Nucleus accumbens (tissue), 56 donors: ENCODE measurements at places on chromosomes 5 and 9.

DNA sequence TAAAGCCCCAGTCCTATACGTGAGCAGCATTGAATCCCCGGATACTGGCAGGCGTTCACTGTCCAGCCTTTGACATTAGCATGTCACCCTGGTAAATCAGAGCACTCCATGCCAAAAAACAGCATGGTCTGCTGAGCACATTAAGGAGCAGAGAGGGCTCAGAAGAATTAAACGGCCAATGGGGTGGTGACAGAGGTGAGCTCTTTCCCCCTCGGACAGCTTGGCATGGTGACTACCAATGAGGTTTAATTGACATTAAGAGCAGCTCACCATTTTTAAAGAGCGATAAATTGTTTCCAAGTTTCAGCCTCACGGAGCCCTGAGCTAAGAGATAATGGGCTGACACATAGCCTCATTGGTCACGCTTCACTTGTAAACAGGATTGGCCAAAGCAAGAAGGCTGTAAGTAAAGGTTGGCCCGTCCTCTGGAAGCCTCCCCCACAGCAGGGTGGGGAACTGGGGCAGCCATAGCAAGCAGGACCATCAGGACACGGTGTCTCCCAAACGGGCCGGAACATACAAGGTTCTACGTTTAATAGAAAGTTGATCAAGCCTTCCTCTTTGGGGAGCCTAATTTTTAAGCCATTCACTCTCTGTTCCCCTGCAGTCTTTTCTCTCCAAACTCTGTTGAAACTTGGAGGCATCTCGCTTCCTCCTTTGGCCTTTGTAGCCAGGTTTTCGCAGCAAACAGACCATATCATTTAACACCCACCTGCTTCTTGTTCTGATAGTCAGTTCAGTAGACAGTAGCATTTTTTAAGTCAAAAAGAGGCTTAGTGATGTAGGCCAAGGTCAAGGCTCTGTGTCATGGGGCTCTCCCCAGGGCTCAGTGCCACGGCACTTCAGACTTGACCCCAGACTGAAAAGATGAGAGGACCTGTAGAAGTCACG lies 25.9 kb downstream of the QRFP start:
- no peak for DNase-seq

DNA sequence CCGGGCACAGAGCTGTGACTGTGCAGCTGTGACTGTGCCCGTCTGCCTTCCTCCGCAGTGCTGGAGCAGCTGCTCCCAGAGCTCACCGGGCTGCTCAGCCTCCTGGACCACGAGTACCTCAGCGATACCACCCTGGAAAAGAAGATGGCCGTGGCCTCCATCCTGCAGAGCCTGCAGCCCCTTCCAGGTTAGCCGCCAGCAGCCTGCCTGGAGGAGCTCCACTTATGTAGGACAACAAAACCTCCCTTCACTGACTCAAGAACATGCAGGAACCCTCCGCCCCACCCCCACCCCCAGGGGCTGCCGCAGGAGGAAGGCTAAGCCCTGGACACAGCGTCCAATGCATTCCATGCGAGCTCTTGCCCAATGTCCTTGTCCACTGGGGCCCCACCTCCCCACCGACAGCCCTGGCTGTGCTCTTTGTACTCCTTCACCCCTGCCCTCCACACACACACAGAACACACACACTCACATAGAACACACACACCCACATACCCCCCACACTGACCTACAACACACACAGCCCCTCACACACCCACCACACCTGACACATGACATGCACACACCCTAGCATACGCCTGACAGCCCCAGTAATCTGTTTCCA lies 27.9 kb downstream of the AFAP1L1 start:
- no peak for DNase-seq

DNA sequence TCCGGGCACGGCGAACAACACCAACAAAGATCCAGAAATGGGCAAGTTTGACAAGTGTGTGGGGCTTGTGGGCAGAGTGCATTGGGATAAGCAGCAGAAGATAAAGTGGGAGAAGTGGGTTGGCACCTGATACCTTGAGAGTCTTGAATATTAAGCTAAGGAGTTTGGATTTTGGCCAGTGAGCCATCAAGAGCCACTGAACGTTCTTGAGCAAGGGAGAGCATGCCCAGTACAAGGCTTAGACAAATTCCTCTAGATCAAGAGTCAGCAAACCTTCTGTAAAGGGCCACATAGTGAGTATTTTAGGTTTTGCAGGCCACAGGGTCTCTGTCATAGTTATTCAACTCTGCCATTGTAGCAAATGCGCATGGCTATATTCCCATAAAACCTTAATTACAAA lies 26.6 kb upstream of the TRMT10B start:
- no peak for DNase-seq

- no peak for DNase-seq
Measured at GRCh38 chr5:167939686-167940085, 351.8 kb upstream of the WWC1 start.

- DNase-seq = no peak
Measured at GRCh38 chr5:175840050-175840841, 31.1 kb upstream of the CPLX2 start.

DNA sequence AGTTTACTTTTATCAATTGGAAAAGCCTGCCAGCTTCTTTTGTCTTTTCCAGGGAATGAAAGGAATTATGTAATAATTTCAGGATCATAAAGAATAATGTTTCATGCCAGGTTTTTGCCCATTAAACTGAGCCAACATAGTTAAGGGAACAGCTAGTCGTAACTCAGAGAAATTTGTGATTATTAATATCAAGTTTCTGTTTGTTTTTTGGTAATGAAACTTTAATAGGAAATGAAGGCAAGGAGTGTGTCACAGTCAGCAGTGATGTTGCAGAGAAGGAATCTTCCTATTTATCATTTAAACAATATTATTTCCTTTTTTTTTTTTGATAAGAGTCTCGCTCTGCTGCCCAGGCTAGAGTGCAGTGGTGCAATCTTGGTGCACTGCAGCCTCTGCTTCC lies 10.7 kb downstream of the NFIL3 start:
- DNase-seq = no peak

DNA sequence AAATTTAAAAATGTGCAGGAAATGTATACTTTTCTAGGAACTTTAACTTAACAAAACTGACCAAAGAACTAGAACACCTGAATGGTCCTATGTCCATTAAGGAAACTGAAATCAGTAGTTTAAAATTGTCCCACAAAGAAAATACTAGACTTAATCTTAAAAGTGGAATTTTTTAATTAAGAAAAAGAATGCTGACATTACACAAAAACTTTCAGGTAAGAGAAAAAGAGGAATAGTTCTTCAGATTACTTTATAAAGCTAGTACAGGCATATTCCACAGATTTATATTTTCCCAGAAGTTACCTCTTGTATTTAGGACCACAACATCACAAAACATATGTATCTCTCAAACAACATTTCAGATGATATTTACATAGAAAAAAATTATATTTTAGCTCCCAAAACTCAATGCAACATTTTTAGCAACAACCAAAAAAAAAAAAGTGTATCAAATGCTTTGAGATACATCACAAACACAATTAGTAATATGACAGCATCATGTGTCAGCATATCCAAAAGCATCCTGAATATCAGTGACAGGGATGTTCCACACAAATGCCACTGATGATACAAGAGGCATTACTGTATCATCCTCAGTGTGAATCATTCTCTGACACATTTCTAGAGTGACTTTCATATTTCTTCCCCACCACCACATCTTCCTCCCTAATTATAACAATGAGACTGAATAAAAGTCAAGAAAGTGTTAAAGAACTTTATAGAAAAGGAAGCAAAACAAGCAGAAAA lies 264.0 kb downstream of the EPB41L4A start:
- DNase-seq = no peak

DNA sequence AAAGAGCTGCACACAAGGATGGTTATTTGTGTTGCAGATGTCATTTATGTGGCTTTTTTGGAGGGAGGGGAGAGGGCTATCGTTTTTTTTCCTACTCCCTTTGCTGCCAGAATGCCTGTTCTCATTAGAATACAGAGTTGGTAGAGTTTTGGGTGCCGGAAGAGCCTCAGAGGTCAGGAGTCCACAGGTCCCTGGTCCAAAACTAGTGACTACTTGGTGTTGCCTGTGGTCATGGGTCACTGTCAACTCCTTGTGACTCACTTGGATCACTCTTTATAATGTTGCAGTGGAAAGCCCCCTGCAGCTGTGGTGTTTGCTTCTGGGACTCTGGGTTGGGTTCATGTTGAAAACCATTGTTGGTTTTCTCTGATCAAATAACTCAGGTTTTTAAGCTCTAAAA lies 131.4 kb downstream of the MAST4 start:
- DNase-seq = no peak

GRCh38 chr5:126395605-126396004 lies 27.6 kb upstream of the GRAMD2B start:
- DNase-seq = no peak

DNA sequence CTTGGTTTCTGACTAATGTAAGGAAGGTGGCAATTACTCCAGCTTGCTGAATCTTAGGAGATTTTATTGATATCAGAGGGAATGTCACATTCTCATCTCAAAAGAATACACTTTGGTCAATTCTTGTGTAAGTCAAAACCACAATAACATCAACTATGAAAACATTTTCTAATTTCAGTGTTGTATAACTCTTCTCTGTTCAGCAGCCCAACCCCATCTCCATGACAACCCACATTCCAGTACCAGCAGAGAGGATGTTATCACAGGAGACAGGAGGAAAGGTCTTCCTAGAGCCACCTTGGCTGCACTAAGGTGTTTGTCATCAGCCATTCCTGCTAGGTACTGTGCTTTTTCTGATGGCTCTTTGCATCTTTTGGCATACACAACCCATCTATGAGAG lies 529.1 kb upstream of the BRINP1 start:
- no peak for DNase-seq

DNA sequence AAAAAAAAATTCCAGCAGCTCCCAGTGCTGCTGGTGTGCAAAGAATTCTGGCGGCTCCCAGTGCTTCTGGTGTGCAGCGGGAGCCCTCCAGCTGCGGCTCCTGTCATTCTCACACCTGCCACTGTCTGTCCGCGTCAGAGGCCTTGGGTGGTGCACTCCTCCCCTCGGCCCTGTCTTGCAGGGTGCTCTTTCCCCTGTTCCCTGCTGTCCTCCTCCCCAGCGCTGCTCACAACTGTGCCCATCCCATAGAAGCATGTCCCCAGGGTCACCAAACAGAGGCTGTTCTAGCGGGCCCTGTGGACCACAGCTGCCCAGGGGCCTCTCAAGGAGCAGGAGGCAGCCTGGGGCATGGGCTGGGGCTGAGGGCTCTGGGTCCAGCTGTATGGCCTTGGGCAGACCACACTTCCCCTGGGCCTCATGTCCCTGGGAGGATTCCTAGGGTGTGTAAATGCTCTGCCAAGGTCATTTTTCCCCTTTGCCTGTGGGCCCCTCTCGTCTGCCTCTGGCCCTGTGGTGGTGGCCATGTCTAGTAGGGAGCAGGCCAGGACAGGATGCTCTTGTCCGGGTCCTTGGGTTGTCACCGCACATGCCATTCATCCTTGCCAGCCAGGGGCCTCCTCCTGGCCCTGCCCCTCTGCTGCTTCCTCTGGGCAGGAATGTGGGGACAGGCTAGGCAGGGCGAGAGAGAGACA lies 68.2 kb downstream of the PHF2 start:
- no peak for DNase-seq

- DNase-seq = no peak
Measured at GRCh38 chr5:51902512-51902911, 519.3 kb downstream of the ISL1 start.

GRCh38 chr9:21974343-21974721 lies 19.9 kb downstream of the CDKN2A start:
- DNase-seq = no peak

DNA sequence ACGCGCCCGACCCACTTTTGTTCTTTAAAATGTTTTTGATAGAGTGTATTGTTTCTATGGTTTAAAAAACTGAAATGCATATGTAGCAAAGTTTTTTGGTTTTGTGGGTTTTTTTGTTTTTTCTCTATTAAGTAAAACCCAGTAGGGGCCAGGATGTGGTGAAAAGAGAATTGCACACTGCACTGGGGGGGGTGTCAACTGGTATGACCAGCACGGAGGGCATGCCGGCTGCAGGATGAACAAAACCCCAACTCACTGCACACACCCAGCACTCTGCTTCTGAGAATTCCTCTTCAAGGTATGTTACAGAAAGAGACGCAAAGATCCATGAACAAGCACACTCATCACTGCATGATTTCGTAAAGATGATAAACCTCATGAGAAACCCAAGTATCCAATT lies 75.0 kb downstream of the STK10 start:
- DNase-seq = no peak

DNA sequence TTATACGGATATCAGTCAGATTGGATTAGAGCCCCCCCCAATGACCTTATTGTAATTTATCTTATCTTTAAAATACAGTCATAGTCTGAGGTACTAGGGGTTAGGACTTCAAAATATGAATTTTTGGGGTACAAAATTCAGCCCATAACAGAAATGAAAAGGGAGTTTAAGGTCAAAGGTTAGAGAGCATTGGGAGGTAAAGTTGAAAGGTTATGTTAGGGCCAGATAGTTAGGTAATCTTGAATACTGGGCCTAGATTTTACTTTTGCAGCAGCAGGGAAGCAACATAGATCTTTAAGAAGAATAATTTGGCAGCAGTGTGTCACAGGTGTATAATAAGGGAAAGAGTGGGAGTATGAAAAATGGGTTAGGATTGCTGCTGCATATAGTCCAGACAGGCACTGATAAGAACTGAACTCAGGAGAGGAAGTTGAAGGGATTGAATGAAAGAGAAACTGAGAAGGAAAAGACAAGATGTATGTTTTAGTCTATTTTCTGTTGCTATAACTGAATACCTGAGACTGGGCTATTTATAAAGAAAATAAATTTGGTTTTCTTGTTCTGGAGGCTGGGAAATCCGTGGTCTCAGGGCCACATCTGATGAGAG lies 10.7 kb upstream of the GCNT4 start:
- DNase-seq = no peak

- no peak for DNase-seq
Measured at GRCh38 chr9:116337015-116337414, 183.4 kb downstream of the PAPPA start.

GRCh38 chr5:78204241-78204640 lies 90.3 kb downstream of the AP3B1 start:
- no peak for DNase-seq

- no peak for DNase-seq
Measured at GRCh38 chr5:150573216-150573615, 65.3 kb downstream of the NDST1 start.

DNA sequence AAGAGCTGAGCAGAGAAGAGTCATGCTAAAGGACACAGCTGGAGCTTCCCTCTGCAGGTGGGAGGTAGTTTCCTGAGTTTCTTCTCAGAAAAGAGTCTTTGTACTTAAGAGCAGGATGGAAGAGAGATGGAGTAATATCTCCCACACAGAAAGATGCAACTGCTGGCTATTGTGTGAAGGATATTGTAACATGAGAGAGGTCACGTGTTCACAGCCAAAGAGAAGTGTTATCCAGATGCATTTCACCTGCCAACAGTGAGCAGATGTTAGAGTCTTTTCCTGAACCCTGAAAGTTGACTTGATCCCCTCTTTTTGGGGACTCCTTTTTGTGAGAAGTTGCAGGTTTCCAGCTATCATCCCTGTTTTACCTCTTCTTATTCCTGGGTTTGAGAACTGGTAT lies 14.0 kb upstream of the TRIO start:
- DNase-seq = no peak
